Calu3 (cell line): ENCODE measurements at places on chromosomes 3 and 15.
A peak's percentile ranks its signal among the peaks of the same experiment; 100 is the strongest.

- no peak overlapping the region for H3K4me3 ChIP-seq
- H3K27me3 ChIP-seq = no peaks in the 10 kb centered on the region
- no peaks in the 10 kb centered on the region for H3K4me1 ChIP-seq
- H3K27ac ChIP-seq = no peak overlapping the region
- H3K36me3 ChIP-seq = no peaks in the 10 kb centered on the region
- no peak for DNase-seq
Observed at GRCh38 chr3:62131620-62132019, 241.7 kb downstream of the FEZF2 start.

DNA sequence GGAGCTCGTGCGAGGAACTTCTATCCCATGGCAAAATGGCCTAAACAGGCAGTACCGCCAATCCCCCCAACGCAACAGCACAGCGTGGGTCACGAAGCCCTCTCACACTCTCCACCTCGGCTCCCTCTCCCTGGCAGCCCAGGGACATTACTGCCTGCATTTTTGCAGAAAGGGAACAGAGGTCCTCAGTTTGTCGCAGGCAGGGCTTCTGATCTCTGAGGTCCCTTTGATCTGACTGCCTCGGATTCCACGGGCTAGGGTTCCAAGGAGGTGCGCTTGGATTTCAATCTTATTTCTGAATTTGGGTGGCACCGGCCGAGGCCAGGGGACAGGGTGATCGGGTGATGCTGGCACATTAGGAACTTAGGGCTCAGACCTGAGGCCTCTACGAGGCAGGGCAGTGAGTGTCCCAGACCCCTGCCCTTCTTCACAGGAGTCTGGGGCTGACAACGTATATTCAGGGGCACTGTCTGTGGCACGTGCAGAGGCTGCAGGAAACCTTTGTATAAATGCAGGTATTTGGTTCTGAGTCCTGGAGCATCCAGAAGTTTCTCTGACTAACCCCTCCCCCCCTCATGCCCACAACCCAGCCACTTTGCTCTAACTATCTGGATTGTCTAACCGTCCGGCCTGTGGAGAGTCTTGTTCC lies 197.9 kb downstream of the XXYLT1 start:
- H3K4me1 ChIP-seq = peaks cover 10% of the 10 kb centered on the region
- DNase-seq = no peak
- H3K27me3 ChIP-seq = no peaks in the 10 kb centered on the region

DNA sequence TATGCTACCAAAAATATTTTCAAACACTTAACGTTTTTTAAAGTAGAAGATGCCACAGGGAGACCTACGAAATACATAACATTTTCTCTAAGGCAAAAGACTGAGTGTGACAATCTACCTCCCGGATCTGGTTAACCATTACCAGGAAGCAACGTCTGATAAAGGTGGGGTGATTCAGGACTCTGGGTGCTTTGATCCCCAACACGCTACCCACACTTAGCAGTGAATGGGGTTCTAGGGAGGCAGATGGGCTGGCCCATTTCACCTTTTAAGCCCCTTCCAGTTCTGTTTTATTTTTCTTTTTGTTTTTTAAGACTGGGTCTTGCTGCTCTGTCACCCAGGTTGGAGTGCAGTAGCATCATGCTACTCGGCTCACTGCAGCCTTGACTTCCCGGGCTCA lies 39.5 kb downstream of the EIF4E3 start:
- peaks cover 37% of the 10 kb centered on the region for H3K4me1 ChIP-seq
- no peak overlapping the region for H3K4me3 ChIP-seq
- DNase-seq = no peak

DNA sequence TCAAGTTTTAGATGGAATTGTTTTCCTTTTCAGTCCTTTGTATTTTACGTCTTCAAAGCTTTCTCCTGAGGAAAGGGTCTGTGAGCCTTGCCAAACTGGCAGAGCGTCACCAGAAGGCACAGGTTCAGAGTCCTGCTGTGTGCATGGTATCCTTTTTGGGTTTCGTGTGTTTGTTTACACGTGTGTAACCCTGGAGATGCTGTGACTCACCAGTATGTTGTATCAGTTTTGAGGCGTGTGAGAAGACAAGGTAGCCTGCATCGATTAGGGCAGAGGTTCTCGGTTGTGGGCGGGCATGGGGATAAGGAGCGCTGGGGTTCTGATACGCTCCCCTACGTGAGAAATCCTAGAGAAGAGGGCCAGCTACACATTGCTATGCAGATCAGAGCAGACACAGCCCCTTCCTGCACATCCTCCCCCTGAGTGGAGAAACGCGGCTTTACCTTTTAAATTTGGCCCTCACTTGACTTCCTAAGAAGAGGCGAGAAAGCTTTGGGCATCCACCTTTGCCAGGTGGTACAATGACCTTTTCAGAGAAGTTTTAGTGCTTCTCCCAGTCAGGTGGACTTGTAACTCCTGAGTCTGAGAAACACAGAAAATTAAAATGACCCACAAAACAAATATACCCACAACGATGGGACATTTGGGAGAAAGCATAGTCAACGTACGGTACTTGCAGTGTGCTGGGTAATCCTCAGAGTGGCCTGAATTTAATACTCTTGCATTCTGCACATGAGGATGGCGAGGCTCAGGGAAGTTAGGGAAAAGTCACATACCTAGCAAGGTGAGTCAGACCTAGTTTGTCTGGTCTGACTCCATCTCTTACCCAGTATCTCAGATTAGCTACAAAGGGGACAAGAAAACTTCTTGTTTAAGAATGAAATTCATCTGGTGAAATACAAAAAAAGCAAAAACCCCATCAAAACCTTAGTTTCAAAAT lies 38.1 kb downstream of the TRAK1 start:
- H3K4me1 ChIP-seq = peaks cover 48% of the 10 kb centered on the region
- H3K27ac ChIP-seq = peak overlapping the region; percentile 100
- H3K27me3 ChIP-seq = no peaks in the 10 kb centered on the region
- H3K4me3 ChIP-seq = peak overlapping the region; percentile 72
- DNase-seq = peak; percentile 84

- no peak overlapping the region for H3K4me3 ChIP-seq
- peak; percentile 87 for DNase-seq
- peaks cover 17% of the 10 kb centered on the region for H3K4me1 ChIP-seq
- H3K36me3 ChIP-seq = peaks cover 8% of the 10 kb centered on the region
- H3K27ac ChIP-seq = no peak overlapping the region
- no peaks in the 10 kb centered on the region for H3K27me3 ChIP-seq
Observed at GRCh38 chr15:74950078-74950908, 6.3 kb downstream of the RPP25 start.

GRCh38 chr3:55059027-55059629 lies 131.3 kb upstream of the LRTM1 start:
- H3K36me3 ChIP-seq = no peaks in the 10 kb centered on the region
- H3K4me1 ChIP-seq = no peaks in the 10 kb centered on the region
- H3K27me3 ChIP-seq = no peaks in the 10 kb centered on the region
- H3K27ac ChIP-seq = no peak overlapping the region
- no peak for DNase-seq

GRCh38 chr3:194329583-194329965 lies 21.6 kb downstream of the CPN2 start:
- DNase-seq = no peak
- no peak overlapping the region for H3K27ac ChIP-seq
- peaks cover 12% of the 10 kb centered on the region for H3K36me3 ChIP-seq
- H3K4me3 ChIP-seq = no peak overlapping the region
